ENCODE measurements at places on chromosomes 7 and 10.

GRCh38 chr7:30349170-30349569 is 64.8 kb downstream of the ZNRF2 start:
- DNase-seq: no peak

GRCh38 chr10:98217801-98218200 is 50.2 kb downstream of the LOXL4 start:
- no peak for DNase-seq

DNA sequence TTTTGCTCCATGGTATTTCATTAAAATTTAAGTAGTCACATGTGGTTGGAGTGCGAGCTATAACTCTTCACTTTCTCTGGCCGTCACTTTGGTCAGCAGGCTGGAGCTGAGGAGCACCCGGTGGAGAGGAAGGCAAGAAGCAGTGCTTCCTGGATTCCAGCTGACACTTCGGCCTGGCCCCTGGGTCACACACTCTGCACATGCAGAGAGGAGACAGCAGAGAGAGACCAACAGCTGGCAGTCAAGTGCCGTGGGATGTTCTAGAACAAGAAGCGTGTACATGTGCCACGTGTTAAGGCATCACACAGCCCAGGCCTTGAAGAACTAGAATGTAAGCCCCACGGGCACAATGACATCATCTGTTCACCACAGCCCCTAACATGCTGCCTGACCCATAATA is 30.1 kb downstream of the PSAP start:
- no peak for DNase-seq

- DNase-seq: no peak
Observed at GRCh38 chr7:157528785-157529341, 192.1 kb downstream of the DNAJB6 start.

GRCh38 chr10:108362961-108363360 is 1198.5 kb upstream of the SORCS1 start:
- DNase-seq: no peak

DNA sequence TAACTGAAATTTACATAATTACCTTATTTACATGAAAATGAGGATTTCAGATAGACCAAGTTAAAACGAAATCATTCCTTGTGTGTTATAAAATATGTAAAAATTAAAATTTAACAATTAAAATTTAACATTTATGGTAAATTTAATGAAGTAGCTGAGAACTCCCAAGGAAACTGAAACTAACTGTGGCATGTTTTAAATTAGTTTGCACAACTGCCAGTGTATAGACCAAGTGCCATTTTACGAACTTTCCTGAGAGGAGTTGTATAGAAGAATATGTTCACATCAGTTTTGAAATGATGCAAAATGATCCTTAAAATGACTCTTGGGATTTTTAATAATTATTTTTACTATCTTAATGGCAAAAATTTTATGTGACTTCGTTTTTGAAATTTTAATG is 23.6 kb downstream of the PDLIM1 start:
- no peak for DNase-seq

DNA sequence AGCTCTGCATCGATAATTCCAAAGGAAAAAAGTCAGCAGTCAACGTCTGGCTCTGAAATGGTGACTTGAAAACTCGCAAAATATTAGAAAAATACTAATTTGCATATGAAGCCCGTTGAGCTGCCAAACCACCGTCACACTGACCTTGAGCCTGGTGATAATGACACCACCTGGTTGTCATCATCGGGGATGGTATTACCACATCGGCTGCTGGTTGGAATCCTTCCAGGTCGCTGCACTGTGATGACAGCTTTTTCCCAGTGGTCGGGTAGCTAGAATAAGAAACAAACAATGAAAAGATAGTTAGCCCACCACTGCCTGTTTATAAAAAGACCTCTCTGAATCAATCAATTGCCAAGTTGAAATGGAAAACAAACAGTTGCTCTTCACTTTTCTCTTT is 41.6 kb downstream of the LAMB1 start:
- DNase-seq: no peak

- DNase-seq: peak; percentile 87
Observed at GRCh38 chr7:25835197-25835596, 316.8 kb upstream of the NFE2L3 start.

DNA sequence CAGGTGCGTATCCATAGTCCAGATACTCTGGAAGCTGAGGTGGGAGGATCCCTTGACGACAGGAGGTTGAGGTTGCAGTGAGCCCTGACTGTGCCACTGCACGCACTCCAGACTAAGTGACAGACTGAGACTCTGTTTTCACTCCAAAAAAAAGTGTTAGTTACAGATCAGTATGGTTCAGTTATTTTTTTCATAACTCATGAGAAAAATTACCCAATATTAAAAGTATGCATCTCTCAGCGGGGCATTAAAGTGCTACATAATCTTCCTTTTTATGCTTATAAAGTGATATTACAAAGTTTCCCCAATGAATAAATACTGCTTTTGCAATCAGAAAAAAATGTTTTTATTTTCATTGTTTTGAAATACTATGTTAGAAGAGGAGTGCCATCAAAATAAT is 147.9 kb downstream of the ZNF438 start:
- no peak for DNase-seq

DNA sequence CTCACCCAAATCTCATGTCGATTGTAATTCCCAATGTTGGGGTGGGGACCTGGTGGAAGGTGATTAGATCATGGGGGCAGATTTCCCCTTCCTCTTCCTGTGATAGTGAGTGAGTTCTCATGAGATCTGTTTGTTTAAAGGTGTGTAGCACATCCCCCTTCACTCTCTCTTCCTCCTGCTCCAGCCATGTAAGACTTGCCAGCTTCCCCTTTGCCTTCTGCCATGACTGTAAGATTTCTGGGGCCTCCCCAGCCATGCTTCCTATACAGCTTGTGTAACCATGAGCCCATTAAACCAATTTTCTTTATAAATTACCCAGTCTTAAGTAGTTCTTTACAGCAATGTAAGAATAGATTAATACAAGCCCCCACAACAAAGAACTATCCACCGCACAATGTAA is 109.9 kb upstream of the JAZF1 start:
- DNase-seq: no peak

- no peak for DNase-seq
Observed at GRCh38 chr7:111529507-111530355, 32.6 kb downstream of the IMMP2L start.

DNA sequence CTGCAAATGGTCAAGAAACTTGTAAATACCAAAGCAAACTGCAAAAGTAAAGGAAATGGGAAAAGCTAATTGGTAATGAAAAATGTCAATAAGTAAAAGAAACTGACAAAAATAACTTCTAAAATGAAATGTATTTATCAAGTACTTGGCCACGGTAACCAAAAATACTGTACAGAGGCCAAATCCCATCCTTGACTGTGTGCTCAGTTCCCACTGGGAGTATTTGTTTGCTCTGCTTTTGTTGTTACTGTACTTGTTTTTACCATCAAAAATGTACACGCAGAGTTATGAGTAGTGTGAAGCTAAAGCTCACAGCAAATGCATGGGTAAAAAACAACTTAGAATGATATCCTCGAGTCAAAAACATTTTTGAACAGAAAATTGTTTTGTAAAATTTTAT is 31.1 kb downstream of the ENKUR start:
- DNase-seq: no peak

DNA sequence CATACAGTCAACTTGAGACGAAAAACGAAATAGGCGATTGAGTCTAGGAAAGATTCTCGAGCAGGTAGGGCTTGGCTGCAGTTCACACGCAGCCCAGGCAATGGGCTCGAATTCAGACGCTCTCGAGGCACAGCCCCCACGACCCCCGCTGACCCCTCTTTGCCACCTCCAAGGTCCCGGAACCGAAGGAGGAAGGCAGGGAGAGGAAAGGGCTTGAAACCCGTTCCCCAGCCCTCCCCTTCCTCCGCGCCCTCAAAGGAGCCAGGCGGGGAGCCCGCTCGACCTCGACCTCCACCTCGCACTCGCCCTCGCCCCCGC is 441 bp downstream of the CCDC186 start:
- DNase-seq: no peak

GRCh38 chr7:157565981-157566630 is 229.3 kb downstream of the DNAJB6 start:
- DNase-seq: no peak

GRCh38 chr10:13704964-13705363 is 118.2 kb downstream of the PRPF18 start:
- DNase-seq: no peak

- DNase-seq: no peak
Observed at GRCh38 chr10:26502986-26503385, 64.8 kb downstream of the APBB1IP start.

DNA sequence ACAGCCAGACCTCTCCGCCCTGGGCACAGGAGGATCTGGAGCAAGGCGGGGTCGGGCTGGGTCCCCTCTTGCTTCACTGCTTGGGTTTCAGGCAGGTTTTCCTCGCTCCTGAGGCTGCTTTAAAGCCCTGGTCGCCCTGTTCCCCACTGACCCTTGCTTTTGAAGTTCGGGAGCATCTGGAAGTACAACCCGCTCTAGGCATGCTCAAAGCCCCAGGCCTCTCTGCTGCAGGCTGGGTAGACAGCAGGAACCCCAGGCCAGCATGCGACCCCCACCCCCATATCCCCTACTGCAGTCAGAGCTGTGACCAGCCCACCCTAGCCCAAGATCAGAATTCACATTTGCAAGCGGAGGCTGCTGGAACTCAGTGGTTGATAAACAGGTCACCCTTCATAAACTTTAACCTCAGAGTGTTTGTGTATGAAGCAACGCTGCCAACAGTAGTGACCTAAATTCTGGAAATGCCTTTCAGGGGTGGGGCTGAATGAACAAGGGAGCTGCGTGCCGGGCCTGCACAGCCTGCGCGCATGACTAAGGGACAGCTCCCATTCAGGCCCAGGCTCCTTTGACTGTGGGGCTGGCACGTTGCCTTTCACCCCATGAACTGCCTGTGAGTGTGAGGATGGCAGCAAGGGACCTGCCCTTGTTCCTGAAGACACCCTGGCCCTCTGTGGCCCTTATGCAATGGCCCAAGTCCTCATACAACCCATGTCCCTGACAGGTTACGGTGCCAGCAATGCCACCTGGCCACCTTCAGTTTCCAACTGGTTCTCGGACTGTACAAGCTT is 52.5 kb downstream of the PROSER2 start:
- peak; percentile 62 for DNase-seq

- DNase-seq: no peak
Observed at GRCh38 chr7:29991937-29992336, 2.3 kb upstream of the SCRN1 start.

DNA sequence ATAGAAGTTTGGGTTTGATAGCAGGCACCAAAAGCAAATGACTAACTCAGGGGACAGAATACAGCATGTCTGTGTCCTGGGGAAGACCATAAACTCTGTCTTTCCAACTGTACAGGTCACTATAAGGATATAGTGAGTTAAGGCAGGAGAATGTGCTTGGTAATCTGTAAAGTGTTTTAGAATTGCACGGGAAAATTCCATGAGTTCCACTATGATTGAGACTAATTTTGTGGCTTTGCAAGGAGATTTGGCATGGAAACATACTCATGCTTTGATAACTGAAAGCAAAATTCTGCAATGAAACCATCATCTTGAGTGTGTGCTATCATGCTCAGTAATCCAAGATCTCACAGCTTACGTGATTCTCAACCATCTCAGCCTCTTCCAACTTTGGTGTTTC is 152.6 kb downstream of the PKD1L1 start:
- DNase-seq: peak; percentile 96

DNA sequence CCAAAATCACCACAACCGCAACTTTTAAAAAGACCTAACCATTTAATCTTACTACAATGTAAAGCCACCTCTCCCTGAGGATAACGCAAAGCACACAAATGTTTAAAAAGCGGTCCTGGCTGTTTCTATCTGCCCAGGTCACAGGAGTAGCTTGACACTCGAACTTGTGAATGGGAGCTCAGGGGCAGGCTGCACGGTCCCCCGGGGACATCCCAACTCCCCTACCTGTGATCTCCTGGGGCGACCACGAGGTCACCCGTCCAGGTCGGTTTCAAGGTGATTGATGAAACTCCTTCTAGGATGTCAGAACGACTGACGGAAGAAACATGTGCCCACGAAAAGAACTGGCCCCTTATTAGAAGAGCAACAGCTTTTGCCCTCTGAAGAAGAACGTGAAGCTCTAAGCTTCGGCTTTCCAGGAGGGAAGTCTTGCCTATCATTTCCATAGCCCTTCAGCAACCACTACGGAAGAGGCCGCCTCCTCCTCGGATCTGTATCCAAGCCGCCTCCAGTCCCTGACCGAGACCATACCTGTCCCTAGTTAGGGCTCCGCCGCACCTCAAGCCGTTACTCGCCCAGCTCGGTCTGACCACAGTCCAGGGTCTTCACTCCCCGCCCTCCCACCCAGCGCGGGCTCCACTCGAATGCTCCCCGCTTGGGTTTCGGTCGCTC is 459 bp downstream of the CYCS start:
- no peak for DNase-seq

DNA sequence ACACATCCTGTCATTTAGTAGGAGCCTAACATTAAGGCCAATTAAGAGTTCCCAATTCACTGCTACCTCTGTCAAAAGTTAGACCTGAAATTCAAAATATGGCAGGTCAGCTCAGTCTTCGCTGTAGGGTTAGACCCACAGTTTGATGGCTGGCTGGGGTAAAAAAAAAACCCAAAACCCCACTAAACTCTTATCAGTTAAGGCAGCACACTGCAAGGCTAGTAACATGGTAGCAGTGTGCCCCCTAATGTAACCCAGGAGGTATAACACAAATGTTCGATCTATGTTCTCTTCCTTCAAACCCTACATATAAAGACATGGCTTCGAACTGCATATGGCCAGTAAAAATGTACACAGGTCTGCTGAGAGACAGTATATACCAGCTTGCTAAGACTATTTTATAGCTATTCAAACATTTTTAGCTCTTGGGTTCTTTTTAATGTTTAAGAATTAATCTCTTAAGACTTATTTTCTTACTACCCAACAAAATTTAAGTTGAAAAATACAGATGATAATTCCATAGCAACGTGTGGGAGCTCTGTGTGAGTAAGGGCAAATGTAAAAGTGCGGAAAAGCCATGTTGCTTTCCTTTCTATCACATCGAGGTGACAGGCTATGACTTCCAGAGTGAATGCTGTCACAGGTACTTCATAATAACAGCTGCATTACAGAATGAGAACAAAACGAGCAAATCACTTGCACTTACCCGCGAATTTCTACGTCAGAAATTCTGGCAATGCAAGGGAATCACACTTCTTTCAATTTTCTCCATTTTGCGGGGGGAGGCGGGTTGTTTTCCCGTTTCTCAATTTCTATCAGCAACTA is 168.4 kb upstream of the IMMP2L start:
- DNase-seq: peak; percentile 10

DNA sequence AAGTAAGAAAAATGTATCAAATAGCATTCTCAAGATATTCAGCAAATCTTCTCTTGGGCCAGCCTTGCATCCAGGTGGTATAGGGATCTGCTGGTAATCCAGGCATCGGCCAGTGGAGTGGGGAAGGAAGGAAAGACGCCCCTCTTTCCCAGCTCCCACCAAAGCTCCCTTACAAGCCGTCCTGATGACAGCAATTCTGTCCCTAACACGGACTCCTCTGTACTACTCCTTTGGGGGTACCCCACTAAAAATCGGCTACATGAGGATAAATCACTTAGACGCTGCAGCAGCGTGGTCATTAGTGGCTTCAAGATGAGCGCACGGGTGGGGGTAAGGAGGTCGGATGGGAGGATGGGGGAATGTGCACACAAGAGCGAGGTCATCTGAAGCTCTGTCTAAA is 24.7 kb upstream of the NUB1 start:
- no peak for DNase-seq

Data from fibroblast of skin of right quadriceps (primary cell).